ENCODE measurements at places on chromosomes 16 and 17. TPM values are rescaled to one million over a fixed set of nuclear protein-coding genes. Genes with fewer than 3 reads are reported as not detected.

GRCh38 chr16:6374821-6375220, 957.8 kb upstream of the RBFOX1 start:
- no peak for DNase-seq

KCNJ12 gene
- 2.8 TPM for total RNA-seq

TIMP2 gene
- 262 TPM for total RNA-seq

CHAD gene
- 0.81 TPM for total RNA-seq

- DNase-seq: no peak
Measured at GRCh38 chr17:57499648-57500049, 243.3 kb downstream of the MSI2 start.

MARF1 gene
- total RNA-seq: 57.9 TPM
